Right ventricle myocardium inferior (tissue), 1 donor: ENCODE measurements at places on chromosomes 7 and 10. TPM values are rescaled to one million over a fixed set of nuclear protein-coding genes. Genes with fewer than 3 reads are reported as not detected.

- DNase-seq: no peak
Observed at GRCh38 chr10:121098211-121098610, 247.0 kb downstream of the WDR11 start.

ZNF239 gene
- total RNA-seq: 2.5 TPM

DNA sequence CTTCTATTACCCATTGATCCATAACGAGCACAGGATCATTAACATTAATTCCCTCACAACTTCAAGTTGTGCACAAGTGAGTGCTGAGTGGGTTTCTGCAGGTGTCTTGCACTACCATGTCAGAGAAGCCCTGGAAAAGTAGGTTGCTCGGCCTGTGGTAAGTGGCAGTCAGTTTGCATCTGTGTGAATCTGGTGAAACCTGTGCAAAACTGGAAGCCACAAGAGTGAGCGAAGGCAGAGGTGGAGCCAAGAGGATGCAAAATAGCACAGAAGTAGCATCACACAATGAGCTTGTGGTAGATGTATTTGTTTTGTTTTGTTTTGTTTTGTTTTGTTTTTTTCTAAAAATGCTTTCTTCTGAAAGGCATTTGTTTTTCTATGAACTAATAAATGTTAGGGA is 181.5 kb downstream of the THSD7A start:
- DNase-seq: no peak

DNA sequence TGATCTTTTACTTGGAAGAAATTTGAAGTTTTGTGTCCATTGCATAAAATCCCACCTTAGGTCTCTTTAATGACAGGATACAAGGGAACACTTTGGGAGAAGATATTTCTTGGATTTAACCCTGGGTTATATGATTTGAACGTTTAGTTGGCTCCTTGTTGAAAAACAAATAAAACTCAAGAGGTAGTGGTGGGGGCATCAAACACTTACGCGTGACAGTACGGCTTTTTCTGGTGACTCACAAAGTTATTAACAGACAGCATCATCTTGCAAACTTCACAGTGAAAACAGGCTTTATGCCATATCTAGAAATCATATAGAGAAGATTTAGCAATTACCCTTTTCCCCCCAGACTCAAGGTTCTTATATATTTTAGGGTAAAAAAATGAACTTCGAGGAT is 699 bp downstream of the NRAP start:
- no peak for DNase-seq

- no peak for DNase-seq
Observed at GRCh38 chr7:118041251-118041878, 142.6 kb upstream of the LSM8 start.

GRCh38 chr10:78873413-78873812 is 195.4 kb upstream of the ZMIZ1 start:
- no peak for DNase-seq

CPA4 gene
- total RNA-seq: not detected

- DNase-seq: no peak
Observed at GRCh38 chr7:45867471-45867870, 5.4 kb downstream of the CCDC201 start.

DNA sequence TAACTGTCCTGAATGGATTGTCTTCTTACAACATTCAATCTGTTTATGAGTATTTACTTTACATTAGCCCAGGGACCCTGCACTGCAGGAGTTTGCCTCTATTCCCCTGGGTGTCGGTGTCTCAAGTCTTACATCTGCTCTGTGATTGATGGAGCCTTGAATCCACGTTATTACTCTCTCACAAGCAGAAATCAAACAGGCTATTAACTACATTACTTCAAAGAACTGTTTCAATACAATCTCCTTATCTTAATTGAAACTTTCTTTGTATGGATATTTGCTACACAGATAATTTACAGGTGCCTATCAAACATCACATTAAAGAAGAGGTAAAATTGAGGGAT is 3.1 kb upstream of the ARID5B start:
- DNase-seq: no peak

NME8 gene
- not detected for total RNA-seq

DNA sequence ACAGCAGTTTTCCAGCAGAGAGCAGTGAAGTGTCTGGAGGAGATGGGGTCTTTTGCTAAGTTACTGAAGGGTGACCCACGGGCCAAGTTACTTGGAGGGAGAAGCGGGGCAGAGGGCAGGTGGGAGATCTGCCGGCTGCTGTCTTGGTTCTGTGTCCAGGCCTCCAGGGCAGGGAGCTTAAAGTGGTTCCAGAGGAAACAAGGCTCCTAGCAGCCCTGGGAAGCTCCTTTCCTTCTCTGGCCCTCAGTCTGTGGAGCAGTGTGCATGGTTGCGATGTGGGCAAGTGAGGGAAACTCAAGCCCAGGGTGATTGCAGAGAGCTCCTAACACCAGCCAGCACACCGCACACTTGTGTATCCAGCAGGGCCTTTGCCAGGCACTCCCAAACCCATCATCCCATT is 6.3 kb downstream of the GHRHR start:
- DNase-seq: no peak

DNA sequence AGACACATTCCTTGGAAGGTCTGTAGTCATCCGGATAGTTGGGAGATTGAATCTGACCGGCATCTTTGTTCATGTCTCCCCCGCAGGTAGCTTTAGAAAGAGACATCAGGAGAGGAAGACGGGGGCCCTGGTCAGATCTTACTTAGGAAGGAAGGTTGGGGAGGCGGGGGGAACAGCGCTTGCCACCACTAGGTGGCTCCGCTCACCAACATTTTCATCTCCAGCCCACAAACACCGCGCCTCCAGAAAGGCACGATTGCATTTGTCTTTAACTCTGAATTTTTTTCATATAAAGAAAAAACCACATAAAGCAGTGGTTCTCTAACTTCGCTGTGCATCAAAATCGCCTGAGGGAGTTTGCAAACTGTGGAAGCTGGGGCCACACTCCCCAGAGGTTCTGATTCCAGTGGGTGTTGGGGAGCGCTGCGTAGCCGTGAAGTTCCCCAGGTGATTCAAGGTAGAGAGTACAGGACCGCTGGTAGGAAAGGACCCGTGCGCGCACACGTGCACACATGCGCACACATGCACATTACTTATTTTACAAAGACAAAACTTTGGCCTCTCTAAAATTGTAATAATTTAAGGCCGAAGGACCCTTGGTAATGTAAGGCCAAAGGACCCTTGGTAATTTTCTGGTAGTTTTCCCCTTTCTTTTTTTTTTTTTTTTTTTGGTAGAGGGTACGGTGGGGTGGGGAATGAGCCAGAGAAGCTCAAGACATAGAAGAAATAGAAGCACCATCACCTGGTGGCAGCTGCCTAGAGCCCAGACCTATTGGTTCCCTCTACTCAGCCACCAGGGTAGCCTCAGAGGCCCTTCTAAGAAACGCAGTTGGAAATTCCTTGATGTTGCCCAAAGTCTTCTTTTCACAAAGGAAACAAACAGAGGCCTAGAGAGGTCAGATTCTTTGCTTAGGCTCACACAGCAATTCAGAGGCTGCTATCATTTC is 37.4 kb upstream of the OPALIN start:
- DNase-seq: no peak

DNA sequence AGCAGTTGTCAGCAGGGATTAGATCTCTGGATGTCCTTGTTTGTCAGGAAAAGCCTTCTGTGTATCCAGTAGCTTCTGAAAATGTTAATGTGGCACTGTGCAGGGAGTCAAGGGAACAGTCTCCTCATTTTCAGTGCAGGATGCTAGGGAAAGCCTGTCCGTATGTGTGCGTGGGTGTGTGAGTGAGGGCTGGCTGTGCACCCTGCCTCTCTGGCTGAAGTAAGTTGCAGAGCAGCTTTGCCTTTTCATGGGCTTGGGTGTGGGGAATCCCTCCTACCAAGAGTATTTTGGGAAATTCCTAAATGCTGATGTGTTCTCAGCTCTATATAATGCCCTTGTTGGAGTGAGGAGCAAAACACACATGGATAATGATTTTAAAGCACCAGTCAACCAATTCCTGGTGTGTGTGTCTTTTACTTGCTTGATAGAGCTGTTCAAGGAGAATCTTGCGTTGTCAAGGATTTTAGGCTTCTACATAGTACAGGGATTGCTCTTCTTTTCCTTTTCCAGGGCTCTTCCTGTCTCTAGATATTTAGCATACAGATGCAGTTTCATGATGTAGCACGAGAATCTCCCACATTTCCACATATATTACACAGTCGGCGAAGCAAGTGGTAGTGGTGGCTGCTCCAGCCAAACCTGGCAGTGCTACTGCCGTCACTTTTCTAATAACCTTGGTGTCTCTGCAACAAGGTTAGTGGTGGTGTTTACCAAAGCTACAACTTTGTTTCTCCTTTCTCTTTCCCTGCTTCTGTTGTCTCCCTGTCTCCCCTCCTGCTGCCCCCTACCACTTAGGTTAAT is 92.8 kb downstream of the MCU start:
- DNase-seq: no peak

- no peak for DNase-seq
Observed at GRCh38 chr10:66637273-66638036, 288.4 kb upstream of the LRRTM3 start.

SPDYE11 gene
- total RNA-seq: not detected

DNA sequence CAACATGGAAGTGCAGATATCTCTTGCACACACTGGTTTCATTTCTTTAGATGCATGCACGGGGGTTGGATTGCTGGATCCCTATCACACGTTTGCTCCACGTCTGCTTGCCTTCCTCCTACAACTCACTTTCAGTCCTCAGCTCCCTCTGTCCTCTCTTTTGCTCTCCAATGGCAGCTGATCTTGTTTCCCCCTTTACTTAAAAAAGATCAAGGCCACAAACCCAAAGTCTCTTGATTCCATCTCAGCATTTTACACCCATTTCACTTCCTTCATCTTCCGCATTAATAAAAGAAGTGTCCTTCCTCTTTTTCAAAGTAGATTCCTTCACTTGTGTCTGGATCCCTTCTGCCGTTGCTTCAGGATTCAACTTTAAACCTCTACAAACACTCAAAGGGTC is 245.2 kb downstream of the DOCK4 start:
- no peak for DNase-seq

DNA sequence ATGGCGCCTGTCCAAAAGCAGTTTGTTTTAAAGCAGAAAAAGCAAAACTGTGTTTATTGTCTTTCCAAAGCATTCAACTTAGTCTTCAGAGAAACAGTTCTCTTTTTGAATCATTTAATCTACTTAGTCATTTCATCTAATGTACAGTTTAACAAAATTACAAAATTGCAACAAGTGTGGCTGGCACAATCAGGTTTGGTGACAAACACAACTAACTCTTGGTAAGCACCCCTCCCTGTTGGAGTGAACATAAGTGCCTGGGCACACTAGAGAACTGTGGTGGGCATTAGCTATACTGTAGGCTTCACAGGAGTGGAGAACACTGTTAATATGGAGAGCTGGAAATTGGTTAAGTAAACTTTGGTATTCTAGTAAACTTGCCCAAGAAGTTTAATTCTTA is 6.9 kb downstream of the CREM start:
- no peak for DNase-seq

DNA sequence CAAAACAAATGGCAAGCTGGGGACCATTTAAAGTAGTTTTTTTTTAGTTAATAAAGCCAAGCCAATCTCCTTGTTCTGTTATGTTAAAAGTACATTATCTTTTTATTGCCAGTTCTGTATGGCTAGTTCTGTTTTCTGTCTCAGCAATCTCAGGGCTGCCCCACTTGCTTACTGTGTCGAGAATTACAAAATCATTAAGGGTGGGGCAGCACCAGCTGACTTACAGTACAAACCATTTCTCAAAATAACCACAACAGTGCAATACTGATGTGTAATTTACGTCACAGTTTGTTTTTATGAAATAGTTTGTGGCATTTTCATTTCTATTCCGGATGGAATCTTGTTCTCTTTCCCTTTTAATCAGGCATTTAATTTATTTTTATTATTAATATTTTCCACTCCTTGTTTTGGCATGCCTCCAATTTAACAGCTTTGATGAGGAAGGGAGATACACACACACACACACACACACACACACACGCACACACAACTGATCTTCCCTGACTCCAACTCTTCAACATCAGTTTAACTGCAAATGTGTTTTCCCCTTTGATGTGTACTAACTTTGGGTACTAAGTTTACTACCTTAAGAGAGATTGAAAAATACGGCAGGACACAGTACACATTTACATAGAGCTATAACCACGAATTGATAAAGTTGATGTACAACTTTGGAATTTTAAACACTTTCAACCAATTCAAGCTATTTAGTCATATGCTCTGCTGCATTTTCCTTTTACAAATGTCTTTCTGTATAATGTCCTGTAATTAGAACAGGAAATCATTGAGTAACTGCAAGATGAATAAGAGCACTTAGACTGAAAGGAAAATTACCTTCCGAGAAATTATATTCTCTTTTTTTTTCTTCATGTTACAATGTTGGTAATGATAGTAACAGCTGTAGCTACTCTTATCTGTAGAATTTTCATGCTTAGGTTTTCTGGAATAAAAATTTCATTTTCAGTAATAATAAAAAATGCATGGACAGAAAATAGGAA is 91.5 kb downstream of the ARID5B start:
- DNase-seq: peak; percentile 71

DNA sequence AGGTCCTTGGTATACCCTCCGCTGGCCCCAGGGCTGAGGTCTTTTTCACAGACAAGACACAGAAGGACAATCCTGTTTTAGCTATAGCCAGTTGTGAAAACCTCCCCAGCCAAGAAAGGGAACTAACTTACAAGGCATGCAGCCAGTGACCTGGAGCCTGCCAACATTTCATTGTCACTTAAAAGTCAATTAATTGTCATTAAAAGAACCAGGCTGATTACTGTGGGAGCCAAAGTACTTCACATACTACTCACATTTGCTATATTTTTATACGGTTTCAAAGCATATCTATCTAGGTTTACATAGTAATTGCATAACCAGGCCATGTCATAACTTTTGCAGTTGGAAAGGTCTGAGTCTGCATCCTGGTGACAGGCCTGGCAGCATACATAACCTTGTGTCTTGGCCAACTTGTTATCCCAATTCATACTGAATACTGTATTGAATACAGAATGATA is 31.1 kb downstream of the NRBF2 start:
- no peak for DNase-seq

DNA sequence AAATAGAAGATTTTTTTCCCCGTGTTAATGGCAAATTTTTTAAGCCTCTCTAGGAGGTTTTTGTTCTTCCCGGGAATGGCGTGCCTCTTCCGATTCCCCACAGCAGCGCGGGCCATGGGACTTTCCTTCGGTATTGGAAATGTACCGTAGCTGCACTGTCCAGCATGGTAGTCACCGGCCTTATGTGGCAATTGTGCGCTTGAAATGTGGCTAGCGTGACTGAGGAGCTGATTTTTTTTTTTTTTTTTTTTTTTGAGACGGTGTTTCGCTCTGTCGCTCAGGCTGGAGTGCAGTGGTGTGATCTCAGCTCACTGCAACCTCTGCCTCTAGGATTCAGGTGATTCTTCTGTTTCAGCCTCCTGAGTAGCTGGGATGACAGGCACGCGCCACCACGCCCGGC is 938 bp upstream of the TCTN3 start:
- no peak for DNase-seq

- no peak for DNase-seq
Observed at GRCh38 chr10:24697080-24697479, 26.6 kb downstream of the ARHGAP21 start.

GRCh38 chr7:6139189-6139996 is 108.2 kb downstream of the ANKRD61 start:
- no peak for DNase-seq

DNA sequence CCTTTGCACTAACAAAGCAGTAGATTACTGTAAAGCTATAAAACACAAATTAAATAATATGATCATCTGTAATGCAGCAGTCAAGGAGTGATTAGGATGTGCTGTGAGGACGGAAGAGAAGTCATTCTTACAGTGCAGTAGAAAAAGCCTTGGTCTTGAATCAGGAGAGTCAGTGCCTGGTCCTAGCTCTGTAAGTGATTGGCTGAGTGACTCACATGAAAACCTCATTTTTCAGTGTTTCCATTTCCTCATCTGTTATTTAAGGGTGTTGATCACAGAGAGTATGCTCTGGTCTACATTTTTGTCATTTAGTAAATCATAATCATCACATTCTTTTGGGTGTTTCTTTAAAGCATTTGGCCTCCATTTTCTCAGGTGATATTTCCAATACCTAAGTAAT is 717.8 kb downstream of the LRMDA start:
- no peak for DNase-seq
